Activated CD4-positive, alpha-beta T cell treated with anti-CD3 and anti-CD28 coated beads for 36 hours (primary cell): ENCODE measurements at places on chromosomes 6 and 20. TPM values are rescaled to one million over a fixed set of nuclear protein-coding genes. Genes with fewer than 3 reads are reported as not detected.

GRCh38 chr6:13848522-13849150 lies 34.3 kb upstream of the MCUR1 start:
- no peak for DNase-seq

- DNase-seq = no peak
Measured at GRCh38 chr6:54892831-54893230, 46.3 kb downstream of the FAM83B start.

DNA sequence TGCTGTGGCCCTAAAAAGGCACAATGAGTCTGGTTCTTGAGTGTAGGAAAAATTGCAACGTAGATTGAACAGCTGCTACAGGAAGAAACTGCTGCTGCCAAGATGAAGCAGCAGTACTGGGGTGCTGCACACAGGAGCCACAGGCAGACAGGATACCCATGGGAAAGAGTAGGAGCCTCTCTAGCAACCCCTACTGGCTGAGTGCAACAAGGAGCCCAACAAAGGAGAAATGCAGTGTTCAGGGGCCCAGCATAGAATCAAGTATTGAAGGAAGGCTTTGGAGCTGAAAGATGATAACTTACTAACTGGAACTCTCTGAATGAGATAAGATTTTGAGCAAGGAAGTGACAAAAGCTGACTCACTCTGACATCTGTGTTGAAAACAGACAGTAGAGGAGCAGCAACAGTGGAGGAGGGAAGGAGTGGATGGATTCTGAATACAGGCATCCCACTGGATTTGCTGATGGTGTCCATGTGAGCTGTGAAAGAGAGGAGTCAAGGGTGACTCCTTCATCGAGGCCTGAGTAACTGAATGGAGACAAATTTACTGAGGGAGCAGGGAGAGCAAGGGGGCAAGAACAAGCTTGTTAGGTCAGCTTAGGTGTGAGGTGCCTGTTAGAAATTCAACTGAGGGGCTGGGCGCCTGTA lies 534.7 kb upstream of the JARID2 start:
- peak; percentile 82 for DNase-seq

BPIFA1 gene
- total RNA-seq = not detected

TGM3 gene
- not detected for total RNA-seq

MAS1 gene
- not detected for total RNA-seq

GRCh38 chr6:101516578-101516977 lies 123.1 kb downstream of the GRIK2 start:
- no peak for DNase-seq

DNA sequence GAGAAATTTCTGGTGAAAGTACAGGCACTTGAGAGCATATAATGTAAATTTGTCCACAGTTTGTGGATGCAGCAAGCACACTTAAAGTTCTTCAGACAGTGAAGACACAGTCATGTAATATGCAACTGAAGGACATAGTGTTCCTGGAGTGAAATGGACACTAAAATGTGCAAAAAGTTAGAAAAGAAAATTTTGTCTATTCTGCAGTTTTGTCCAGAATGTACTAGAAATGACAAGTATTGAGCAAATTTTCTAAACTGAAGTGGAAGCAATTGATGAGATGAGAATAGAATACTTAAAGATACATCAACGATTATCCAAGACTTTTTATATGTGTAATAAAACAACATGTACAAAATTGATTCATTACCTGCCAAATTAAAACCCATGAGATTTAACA lies 647.0 kb upstream of the IMPG1 start:
- DNase-seq = no peak

RALGAPA2 gene
- total RNA-seq = 20.2 TPM

PLN gene
- total RNA-seq = not detected

TCF21 gene
- not detected for total RNA-seq

GRCh38 chr6:168534265-168534664 lies 93.3 kb downstream of the SMOC2 start:
- no peak for DNase-seq

DNA sequence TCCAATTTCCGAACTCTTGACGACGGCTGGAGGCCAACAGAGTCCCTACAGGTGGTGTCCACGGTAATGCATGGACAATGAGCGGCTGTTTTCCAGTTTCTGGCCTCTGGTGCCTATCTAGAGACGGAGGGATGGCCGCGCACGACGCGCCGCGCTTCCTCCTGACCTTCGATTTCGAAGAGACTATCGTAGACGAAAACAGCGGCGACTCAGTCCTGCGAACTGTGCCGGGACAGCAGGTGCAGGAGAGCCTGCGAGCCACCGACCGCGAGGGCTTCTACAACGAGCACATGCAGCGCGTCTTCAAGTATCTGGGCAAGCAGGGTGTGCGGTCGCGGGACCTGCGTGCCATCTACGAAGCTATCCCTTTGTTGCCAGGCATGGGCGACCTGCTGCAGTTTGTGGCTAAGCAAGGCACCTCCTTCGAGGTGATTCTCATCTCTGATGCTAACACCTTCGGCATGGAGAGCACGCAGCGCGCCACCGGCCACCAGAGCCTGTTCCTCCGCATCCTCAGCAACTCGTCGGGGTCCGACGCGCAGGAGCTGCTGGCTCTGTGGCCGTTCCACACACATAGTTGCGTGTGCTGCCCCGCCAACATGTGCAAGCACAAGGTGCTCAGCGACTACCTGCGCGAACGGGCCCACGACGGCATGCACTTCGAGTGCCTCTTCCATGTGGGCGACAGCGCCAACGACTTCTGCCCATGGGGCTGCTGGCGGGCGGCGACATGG lies 169.4 kb downstream of the CDK19 start:
- no peak for DNase-seq

GRCh38 chr6:152022303-152022702 lies 214.8 kb downstream of the ESR1 start:
- no peak for DNase-seq

- DNase-seq = no peak
Measured at GRCh38 chr6:153062516-153062915, 60.0 kb upstream of the MTRF1L start.

DNA sequence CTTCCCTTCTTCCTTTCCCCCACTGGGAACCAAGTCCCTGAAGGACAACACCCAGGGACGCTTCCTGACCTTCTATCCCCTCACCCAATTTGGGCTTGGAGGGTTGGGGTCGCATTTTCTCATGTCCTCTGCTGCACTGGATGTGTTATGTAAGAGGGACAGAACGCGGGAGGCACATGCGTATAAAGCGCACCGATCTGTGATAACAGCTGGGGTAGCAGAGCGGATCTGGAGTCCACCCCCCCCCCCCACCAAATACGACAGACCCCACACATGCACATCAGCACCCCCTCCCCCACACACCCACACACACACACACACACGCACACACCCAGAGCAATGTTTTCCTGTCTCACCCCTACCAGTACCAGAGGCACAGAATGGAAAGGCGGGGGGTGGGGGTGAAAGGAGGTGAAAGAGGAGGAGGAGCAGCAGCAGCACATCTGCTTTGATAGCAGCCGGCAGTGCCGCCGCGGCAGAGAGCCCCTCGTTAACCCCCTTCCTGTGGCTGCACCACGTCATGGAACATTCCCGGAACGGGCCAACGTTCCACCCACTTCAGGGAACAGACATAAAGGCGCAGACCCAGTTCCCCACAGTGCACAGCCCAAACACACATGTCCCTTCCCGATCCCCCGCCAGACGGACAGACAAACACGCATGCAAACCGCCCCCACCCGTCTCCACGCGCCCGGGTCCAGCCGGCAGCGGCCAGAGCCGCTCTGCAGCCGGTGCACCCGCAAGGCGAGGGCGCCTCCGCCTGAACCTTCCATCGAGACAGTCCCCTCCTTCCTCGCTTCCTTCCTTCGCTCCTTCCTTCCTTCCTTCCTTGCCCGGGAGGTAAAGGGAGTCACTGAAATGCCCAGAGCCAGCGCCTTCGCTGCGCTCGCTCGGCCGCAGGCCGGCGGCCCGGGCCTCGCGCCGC lies 590 bp downstream of the HIVEP2 start:
- peak; percentile 96 for DNase-seq

DNA sequence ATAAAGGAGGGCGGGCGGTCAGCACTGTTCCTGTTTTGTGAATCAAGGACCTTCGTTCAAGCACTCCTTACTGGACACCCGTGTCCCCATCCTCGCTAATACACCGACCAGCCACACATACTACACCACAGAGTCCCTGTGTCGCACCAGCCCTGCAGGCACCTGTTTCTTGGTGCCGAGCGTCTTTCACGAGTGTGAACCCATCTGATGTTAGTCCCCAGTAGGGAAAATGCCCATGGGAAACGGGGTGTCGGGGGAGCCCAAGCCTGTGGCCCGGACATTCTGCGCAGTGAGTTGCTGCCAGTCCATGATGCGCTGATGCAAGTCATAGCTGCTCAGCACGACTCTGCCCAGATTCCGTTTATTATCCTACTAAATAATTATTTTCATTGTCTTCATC lies 74.7 kb downstream of the TTLL2 start:
- DNase-seq = no peak

PTPRT gene
- total RNA-seq = not detected

DNA sequence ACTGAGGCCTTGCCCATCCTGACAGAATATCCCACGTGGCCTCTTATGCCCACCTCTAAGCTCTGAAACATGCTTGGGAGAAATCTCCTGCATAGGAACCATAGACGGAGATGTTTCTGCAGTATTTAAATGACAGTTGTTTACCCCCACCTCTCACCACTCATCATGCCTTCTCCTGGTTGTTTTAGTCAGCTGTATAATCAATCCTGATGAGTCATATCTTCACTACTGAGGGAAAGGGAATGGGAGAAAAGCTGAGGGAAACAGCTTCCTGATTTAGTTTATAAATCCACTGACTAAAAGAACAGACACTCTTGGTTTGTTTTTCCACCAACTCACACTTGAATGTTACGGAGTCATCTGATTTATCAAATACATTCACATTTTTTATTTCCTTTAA lies 113.2 kb upstream of the TENT5A start:
- no peak for DNase-seq

- DNase-seq = no peak
Measured at GRCh38 chr6:44622956-44623355, 235.4 kb downstream of the CDC5L start.

DNA sequence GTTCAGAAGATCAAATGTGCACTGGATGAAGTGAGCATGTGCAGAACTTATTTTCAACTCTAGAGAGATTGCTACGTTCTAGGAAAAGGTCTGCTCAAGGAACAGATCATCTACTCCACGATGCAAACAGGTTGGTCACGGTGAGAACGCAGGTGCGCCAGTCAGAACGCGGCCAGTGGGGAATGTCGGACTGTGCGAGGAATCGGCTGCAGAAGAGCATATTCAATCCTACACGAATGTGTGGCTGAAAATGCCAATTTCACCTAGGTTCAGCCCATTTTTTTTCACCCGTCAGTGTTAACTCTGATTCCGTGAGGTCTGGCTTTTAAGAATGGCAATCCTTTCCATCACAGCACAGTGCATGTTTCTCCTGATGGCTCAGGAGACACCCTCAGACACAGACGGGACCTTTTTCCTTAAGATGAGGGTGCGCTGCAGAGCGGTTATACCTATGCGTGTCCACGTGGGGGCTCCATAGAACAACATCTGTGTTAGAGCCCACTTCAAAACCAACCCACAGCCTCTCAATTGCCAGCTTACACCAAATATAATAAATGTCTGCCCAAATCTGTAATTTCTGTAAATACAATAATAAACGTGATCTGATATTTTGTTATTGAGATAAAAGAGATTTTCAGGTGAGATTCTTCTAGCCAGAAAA lies 250.4 kb downstream of the FOXA2 start:
- peak; percentile 68 for DNase-seq

ZC3H12D gene
- total RNA-seq = 89.9 TPM

LAMA4 gene
- 0.09 TPM for total RNA-seq

DNA sequence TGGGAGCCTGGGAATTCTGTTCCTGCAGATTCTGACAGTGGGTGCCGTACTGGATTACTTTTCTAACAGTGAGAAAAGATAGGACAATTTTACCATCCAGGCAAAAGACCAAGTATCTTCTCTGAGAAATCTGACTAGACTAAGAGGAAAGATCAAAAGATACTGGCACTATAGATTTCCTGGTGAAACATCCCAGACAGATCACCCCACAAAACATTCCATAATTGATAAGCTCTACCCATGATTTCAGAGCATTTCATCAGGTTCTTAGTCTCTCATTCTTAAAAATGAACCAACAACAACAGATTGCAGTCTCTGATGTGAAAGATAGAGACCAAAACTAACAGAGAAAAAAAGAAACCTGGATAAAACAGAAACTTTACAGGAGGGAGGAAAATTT lies 13.6 kb upstream of the UBR2 start:
- no peak for DNase-seq

DNA sequence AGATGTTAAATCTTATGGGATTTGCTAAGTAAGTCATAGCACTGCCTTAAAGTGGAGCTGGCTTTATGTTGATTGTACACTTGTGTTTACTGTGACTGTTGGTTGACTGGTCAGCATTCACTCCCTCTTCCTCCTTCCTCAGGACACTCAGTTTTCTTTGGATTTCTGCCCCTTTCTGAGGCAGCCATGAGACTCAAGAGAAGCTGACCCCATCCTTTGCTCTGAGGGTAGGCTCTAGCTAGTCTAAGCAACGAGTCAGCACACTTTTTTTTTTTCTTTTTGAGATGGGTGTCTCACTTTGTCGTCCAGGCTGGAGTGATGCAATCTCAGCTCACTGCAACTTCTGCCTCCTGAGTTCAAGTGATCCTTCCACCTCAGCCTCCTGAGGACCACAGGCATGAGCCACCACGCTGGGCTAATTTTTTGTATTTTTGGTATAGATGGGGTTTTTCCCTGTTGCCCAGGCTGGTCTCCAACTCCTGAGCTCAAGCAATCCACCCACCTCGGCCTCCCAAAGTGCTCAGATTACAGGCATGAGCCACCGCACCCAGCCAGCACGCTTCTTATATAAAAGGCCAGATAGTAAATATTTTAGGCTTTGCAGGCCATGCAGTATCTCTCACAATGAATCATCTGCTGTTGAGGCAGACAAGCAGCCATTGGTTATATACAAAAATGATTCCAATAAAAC lies 191.4 kb downstream of the NFATC2 start:
- DNase-seq = no peak

DNA sequence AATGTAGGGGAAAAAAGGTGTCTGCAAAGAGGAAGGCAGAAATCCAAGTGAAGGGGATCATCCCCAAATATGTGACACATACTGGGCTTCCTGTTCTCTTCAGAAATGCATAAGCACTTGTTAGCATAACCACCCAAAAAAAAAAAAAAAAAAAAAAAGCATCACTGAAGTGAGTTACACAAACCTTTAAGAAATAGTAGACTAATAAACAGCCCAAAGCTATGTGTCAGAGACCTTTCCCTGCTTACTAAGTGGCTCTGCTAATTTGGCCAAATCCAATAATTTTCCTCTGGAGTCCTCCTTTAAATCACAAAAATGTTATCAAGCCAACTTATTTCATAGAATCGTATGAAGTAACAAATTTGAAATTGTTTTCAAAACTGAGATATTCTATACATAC lies 7.5 kb upstream of the DST start:
- DNase-seq = no peak

DNA sequence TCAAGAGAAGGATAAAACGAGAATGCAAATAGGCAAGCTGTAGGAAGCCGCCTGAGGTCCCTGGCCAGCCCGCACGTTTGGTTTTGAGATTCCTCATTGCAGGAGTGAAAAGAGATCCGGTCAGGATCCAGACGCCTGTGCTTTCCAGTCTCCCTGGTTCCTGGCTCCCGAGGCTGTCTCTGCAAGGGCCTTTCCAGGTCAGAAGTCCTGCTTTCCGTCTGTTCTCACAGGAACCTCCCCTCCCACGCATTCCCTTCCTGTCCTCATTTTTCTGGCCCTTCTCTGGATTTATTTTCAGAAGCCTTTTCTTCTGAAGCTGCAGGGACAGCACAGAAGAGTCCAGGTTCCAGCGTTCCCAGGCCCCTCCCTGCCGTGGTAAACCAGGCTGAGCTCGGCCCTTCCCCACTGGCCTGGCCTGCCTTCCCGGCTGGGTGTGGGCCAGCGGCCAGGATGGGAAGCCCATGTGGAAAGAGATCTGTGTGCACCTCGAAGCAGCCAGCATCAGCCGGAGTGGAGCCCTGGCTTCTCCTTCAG lies 54.0 kb downstream of the TMEM242 start:
- no peak for DNase-seq
